ENCODE measurements at places on chromosomes 5 and 9.

DNA sequence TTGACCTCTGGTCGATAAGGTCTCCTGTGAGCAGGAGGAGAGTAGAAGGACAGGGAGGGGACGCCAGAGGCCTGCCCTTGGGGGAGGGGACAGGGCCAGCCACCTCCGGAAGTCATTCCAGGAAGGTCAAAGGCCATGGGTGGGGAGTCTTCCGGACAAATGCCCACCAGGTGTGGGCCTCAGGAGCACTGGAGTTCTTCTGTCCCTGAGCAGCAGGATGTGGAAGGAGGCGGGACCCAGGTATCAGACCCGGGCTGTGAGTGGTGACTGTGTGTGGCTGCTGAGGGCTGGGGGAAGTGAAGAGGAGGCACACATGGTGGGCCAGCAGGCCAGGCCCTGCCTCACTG is 13.9 kb downstream of the FGF18 start:
- no peak for DNase-seq

GRCh38 chr5:15690611-15691010 is 190.6 kb downstream of the FBXL7 start:
- DNase-seq = no peak

DNA sequence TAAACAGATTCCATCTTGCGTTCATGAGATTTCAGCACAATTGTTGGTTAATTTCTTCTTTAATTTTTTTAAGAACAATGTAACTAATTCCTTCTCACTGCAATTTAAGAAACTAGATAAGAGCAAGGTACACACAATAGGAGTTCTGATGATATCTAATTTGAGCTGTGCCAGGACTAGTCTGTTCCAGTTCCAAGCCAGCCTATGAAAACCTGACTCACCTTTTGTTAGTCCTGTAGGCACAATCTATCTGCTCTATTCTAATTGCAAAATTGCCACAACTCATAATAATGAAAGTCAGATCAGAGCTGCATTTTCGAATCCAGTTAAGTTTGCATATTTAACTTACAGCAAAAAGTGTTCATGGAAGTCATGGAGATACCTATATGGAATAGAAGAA is 494.1 kb upstream of the TUSC1 start:
- DNase-seq = no peak

DNA sequence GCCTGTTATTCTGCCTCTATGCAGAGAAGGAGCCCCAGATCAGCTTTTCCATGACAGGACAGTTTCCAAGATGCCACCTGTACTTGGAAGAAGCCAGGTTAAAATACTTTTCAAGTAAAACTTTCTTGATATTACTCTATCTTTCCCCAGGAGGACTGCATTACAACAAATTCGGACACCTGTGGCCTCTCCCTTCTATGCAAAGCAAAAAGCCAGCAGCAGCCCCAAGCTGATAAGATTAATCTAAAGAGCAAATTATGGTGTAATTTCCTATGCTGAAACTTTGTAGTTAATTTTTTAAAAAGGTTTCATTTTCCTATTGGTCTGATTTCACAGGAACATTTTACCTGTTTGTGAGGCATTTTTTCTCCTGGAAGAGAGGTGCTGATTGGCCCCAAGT is 301 bp upstream of the IL4 start:
- DNase-seq = no peak

DNA sequence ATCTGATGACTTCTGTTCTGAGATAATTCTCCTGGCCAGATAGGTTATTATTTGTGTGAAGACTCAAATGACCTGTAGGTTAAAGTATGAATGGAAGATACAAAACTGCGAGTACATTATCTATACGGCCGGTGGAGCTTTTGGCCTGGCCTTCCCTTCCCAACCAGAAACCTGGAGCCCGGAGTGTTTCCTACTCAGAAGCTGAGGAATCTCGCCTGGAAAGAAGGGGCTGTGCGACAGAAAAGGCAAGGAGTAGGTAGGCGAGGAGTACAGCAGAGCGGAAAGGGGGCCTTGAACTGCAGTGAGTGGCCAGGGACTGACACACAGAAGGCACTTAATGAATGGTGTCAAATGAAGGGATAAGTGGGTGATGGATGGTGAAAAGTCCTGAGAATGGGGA is 34.6 kb downstream of the ANGPTL2 start:
- no peak for DNase-seq

DNA sequence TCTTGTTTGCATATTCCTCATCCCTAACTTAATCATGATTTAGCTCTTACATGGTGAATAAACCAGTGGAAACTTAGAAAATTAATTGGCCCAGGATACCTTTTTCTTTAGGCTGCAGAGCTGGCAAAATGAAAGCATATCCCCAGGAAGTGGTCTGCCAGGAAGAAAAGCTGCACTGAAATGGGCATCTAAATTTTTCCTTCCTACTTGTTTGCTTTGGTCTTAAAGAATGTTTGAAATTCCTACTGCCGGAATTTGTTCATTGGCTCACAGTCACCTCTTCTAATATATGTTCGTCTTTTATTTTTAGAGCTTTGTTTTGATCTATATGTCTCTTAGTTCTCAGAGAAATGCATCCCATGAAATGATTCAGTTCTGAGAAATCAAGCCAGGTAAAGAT is 113.2 kb upstream of the ELL2 start:
- DNase-seq = no peak

DNA sequence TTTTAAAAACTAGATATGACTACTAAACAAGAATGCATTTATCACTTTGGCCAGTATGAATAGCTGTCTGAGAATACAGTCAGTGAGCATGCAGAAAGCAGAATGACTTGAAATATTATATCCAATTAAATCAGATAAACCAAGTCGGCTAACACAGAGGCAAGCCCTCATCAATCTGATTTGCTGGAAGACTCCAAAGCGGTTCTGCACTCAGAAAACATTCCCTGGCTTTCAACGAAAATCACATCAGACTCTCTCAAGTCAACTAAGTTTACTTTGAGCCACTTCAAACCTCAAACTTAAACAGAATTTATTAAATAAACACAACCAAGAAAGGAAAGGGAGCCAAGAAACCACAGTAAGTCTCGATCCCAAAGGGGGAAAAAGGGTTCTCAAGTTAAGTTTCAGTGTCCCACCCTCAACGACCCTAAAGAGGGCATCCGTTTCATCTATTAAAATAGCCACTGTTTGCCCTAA is 1.4 kb downstream of the MYO10 start:
- no peak for DNase-seq

DNA sequence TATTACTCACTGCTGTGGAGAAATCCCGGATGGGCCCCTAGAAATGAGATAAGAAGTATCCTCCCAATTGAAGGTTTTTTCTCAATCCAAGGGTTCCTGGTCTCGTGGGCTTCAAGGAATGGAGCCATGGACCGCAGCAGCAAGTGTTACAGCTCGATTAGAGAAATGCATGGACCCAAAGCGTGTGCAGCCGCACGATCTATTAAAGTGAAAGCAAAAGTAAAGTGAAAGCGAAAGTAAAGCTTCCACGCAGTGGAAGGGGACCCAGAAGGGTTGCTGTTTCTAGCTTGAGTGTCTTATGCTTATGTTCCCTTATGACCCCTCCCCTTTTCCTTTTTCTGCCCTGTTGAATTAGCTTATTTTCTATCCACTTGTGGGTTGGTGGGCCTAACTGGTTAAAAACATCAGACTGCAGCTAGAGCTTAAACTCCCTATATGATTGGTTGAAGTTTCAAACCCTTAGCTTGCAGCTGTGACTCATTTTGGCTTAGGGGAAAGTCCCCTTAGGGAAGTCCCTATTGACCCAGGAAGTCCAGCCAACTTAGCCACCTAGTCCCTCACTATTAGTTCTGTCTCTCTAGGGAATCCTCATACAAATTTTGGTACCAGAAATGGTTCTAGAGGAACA is 1111.8 kb downstream of the TAF11L14 start:
- DNase-seq = no peak

DNA sequence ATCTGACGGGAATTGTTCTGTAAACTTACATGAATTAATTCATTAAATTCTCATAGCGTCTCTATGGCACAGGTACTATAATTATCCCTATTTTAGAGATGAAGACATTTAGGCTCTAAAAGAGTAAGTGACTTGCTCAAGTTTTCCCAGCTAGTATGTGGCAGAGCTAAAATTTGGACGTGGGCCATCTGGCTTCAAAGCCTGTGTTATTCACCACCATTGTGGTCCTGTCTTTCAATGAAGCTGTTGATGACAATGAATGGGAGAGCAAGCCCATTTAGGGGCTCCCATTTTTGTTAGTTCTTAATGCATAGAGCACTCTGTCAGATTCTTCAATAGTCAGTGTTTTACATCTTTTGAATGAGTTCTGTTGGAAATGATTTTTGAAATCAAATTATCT is 236.0 kb upstream of the CD180 start:
- DNase-seq = no peak

GRCh38 chr5:177176175-177176711 is 42.7 kb downstream of the NSD1 start:
- DNase-seq = no peak

GRCh38 chr5:94505327-94506068 is 112.9 kb downstream of the KIAA0825 start:
- no peak for DNase-seq

GRCh38 chr5:103425686-103426454 is 136.7 kb downstream of the NUDT12 start:
- DNase-seq = peak; percentile 72

GRCh38 chr5:57715296-57715695 is 232.7 kb upstream of the ACTBL2 start:
- DNase-seq = no peak

DNA sequence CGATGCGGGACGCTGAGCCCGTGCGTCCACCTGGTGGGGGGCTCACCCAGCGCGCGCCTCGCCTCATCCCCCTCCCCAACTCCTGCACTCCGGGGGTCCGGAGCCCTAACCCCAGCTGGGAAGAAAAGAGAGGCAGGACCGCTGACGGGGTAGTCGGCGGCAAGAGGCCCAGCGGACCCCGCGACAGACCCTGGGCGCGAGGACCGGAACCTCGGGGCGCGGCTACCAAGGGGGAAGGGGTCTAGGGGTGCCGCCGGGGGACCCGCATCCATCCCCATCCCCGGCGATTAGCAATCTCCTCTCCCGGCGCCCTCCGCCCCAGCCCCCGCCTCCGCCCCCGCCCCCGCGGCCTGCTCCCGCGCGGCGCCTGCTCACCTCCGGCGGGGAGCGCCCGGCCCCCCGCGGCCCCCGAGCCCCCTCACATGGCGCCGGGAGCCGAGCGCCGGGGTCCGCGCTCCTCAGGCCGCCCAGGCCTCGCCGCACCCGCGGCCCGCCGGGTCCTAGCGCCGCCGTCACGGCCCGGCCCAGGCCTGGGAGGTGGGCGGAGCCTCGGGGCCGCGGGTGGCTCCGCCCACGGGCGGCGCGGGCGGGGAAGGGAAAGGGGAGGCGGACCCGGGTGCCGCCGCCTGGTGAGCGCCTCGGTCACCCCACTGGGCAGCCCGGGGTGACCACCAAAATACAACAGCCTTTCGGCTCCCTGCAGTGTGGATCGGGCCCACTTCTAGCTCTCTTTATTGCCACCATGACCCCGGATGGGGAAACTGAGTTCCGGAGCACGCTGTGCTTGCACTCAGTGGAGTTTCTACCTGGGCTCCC is at the start of gene ST6GALNAC6:
TSS of gene ST6GALNAC6 (minus strand) at position 476 of the 816 bp plus-strand sequence. CDS start 1,622 bp downstream, outside the sequence.
- DNase-seq = no peak

DNA sequence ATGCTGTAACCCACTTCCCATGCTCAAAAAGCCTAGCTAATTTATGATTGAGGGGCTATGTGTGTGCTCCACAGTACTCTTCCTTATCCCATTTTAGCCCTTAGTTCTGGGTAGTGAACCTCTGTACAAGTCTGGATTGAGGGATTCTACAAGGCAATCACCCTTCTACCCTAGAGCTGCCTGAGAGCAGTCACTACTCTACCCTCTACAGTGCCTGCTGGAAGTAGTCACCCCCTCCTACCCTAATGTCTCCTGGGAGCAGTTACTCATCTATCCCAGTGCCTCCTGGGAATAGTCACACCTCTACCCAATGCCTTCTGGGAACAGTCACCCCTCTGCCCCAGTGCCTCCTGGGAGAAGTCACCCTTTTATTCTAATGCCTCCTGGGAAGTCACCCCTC is 150.6 kb downstream of the ATP10B start:
- no peak for DNase-seq

DNA sequence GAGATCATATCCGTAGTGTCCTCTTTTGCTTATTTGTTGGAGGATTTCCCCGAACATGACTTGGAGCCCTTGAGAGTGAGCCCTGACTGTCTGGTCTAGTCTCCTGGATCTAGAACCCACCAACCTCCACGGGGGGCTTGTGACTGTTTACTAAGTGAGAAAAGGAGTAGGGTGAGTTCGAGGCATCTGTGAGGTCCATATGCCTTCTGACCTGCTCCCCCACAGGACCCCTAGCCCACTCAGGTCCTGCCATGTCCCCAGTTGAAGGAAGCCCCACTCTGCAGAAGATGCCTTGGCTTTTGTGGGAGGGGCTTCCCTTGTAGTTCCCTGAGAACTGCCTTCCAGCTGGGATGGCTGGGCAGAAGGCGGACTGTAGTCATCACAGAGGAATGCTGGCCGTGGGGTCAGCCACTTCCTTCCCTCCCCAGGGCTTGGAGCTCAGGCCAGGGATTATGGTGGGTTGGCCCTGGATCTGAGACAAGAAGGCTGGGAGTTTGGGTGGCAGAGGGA is 7.0 kb upstream of the IRF1 start:
- DNase-seq = peak; percentile 90

DNA sequence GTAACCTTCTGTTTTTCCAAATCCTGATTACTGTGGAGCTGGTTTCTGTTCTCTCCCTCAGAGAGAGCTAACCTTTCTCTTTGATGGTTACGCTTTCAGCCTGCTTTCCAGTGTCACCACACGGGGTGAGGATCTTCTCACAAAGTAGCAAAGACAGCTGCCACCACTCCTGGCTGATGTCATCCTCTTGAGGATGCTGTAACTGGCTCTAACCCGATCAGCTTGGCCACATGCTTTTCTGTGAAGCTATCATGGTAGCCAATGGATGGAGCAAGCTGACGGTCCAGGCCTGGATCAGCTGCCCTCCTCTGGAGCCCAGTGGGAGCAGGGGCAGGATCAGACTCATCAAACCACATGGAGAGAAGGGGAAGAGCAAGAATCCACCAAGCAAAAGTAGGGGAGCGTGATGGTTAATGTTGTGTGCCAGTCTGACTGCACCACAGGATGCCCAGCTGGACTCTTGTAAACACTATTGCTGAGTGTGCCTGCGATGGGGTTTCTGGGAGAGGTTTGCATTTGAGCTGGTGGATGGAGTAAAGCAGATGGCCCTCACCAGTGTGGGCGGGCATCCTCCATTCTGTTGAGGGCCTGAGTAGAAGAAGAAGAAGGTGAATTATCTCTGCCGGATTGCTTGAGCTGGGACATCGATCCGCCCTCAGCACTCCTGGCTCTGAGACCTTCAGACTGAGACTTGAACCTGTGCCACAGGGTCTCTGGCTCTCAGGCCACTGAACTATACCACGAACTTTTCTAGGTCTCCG is 26.8 kb upstream of the ZNF354A start:
- no peak for DNase-seq

DNA sequence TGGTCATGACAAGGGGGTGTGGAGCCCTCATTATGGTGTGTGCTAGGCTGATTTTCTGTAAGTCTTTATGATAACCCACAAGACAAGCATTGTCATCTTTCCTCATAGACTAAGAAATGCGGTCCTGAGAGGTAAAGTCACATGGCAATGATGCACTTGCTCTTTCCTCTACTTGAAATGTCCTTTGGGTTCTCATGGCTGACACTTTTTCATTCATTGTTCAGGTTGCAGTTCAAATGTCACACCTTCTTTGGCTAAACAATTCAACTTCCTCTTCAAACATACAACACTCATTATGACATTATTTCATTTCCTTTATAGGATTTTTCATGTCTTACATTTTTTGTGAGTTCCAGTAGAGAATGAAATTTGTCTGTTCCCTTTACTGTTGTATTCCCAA is 323.6 kb upstream of the PRR16 start:
- DNase-seq = no peak

- no peak for DNase-seq
These were observed 12.9 kb downstream of the MACROH2A1 start for GRCh38 chr5:135386096-135386495.

GRCh38 chr9:136043441-136043991 is 51.6 kb downstream of the NACC2 start:
- no peak for DNase-seq

Measured in retinal pigment epithelial cell (primary cell).